H7 (cell line): ENCODE measurements at places on chromosomes 5 and 9. TPM values are rescaled to one million over a fixed set of nuclear protein-coding genes. Genes with fewer than 3 reads are reported as not detected.

GRCh38 chr9:83339435-83339834 lies 198.8 kb downstream of the FRMD3 start:
- no peak for DNase-seq

Gene GARNL3
- total RNA-seq = 2.9 and 6.7 TPM in 2 replicates

- no peak for DNase-seq
Observed at GRCh38 chr9:127092041-127092608, 30.3 kb downstream of the ANGPTL2 start.

Gene SPINK6
- total RNA-seq = not detected in 2 replicates
